ENCODE measurements at places on chromosomes 4 and X.

DNA sequence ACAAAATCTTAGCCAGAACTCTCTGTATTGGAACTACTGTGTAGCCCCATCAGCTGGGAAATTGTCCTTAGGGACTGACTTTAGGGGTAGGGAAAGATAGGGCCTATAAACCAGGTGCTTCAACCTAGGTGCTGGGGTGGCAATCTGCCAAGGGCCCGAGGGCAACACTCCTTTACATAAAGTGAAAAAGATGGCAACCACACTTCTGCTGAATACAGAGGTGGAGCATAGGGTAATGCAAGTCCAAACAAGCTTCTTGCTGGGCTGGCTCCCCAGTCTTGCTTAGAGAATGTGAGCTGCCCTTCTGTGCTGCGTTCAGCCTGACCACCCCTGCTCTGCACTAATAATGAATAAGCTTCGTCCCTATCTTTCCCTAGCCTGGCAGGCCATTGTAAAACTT lies 9.8 kb downstream of the ZBTB33 start:
- no peak for DNase-seq

DNA sequence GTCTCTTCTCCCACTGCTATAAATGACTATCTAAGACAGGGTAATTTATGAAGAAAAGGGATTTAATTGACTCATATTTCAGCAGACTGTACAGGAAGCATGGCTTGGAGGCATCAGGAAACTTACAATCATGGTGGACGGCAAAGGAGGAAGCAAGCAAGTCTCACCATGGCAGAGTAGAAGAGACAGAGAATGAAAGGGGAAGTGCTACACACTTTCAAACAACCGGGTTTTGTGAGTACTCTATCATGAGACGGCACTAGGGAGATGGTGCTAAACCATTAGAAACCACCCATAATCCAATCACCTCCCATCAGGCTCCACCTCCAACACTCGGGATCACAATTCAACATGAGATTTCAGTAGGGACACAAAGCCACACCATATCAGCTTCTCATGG lies 11.1 kb downstream of the UBE2NL start:
- no peak for DNase-seq

GRCh38 chr4:6087669-6088341 lies 69.6 kb upstream of the C4orf50 start:
- DNase-seq = no peak

- DNase-seq = no peak
Measured at GRCh38 chr4:47238667-47239066, 207.3 kb downstream of the GABRB1 start.

DNA sequence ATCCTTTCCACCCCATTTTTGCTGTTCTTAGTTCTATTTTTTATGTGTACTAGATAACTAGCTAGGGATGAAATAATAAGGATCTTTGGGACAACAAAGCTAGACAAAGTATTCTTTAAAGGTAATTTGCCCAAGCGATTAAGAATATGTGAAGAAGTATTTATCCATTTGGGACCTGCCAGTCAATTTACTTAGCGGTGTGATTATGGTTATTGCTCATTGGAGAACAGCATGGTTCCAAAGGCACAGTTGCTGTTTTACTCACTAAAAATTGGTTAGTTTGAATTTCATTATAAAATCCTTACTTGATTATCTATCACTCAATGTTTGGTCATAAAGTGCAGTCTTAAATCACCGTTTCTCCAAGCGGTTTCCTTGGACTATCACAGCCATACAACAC lies 124.1 kb downstream of the SNCA start:
- DNase-seq = no peak

- no peak for DNase-seq
Measured at GRCh38 chrX:24253469-24253868, 60.4 kb downstream of the SUPT20HL2 start.

DNA sequence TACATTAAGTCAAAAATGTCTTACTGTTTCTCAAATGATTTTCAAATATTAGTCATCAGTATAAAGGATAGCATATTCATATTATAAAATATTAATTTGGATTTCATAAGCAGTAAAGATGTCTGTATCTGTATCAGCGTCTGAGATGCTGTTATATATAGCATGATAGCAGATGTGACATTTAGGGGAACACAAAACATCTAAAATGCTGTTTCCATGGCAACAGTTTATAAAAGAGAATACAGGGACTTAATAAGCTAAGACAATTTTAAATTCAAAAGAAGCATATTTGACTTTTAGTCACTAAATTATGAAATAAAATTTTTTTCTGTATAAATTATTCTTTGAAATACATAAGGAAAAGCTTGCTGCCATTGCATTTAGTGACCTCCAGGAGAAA lies 432.2 kb downstream of the PDGFC start:
- DNase-seq = no peak

- no peak for DNase-seq
Measured at GRCh38 chr4:98318521-98318920, 57.3 kb downstream of the RAP1GDS1 start.

DNA sequence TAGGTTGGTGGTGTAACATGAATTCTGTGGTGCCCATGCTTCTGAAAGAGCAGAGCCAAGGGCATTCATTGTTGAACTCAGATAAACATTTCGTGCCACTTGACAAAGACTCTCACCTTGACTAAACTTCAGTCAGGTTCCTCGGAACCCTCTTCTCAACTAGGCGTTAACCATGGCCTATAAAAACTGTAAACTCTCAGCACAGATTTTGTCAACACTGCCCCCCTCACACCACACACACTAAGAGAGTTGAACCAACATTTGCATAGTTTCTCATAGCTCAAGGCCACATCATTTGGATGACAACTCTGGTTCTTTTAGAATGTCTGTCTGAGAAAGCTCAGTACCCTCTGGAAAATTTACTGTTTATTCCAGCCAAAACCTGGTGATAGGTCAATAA lies 28.1 kb downstream of the CASP6 start:
- no peak for DNase-seq

DNA sequence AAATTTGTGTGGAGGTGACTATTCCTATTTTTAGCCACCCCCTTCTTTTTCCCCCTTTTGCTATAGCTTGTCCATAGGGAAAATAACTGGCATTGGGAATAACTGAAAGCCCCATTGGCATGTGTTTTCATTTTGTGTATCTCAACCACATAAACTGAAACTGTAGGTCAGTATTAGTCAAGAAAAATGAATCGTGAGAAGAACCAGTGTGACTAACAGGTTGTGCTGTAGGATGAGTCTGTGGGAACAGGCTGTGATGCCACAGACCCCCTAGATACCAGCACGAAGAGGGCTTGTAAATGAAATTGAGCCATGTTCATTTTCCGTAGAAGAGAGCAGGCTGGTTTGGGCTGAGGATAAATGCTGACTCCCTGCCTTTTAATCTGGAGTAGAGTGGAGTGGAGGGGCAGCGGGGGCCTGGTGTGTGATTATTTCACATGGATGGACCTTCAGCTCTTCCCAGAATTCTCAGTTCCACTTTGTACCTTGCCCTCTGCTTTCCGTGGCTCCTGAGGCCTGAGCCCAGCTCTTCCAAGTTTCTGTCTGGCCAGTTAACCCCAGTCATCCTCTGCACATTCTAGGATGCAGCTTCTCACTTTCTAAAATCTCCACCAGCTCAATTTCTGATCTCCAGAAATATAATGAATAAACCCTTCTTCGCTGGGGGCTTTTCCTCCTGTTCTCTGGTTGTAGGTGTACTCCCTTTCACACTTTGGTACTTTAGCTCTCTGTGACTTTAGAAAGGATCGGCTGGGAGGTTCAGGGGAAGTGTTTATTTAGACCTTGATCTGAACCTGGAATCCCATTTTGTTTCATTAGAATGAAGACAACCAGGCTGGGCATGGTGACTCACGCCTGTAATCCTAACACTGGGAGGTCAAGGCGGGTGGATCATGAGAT lies 37.3 kb downstream of the DCUN1D4 start:
- no peak for DNase-seq

DNA sequence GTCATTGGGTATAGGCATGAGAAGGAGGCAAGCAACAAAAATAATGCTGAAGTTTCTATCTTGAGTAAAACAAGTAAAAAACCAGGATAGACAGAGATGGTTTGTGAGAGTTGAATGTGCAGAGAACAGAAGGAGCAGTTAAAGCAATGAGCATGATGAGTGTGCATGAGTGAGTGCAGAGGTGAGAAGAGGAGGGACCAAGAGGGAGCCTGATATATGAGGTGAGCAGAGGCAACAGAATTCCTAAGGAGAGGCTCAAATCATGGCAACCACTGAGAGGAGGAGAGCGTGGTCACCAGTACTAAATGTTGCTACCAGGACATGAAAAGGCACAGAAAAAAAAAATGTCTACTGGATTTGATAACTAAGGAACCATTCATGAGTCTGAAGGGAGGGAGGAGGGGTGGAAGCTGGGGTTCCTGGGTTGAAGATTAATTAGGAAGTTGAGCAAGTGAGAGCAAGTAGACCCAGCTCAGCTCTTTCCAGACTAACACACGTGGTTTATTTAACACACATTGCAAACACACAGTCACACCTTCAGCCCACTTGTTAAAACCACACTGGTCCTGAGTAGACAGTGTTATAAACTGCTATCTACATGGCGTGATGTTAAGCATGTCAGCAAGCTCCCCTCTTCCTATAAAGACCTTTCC lies 69.0 kb upstream of the IQCM start:
- DNase-seq = no peak

DNA sequence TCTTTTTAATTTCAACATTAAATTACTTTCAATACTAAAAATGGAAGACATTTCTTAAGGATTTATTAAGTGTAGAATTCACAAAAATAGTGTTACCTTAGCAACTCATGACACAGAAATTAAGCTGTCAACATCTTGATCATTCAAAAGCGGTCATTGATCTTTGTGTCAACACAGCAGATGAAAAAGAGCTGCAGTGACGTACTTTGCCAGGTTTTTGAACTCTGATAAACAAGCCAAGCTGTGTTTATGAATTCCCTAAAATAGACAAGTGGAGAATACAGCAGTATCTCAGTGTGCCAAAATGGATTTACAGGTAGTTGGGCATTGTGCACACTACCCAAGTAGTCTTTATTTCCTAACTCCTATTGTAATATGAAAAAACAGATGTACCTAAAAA lies 1141.8 kb upstream of the PCDH7 start:
- no peak for DNase-seq

DNA sequence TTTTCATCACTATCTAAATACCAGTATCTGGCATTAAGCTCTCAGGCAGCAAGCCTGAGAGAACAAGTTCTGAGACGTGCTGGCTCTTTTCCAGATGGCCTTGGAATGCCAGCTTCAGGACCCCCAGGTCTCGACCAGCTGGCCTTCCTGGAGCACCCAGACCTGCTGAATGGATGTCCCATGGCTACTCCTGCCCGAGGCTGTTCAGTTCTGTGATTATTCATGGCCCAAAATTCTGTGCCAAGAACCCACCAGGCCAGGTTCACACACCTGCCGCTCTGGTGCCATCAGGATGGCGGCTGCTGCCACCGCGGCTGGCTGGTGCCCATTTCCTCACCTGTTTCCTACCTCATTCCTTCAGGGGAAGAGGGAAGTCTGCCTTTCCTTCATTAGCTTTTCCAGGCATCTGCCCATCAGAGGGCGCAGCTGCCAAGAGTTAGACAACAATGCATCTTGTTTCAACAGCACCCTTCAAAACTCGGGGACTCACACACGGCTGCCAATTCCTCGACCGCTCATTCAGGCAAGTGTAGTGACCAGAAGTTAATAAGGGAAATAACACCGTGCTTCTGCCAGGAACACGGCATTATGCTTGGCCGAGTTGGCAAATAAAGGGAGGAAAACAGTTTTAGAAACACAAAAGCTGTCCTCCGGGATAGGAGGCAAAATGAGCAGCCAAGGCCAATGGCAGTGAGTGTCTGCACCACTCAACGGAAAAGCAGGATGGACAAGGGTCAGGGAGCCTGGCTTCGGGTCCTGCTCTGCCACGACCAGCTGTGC lies 173.8 kb downstream of the NSUN7 start:
- no peak for DNase-seq

DNA sequence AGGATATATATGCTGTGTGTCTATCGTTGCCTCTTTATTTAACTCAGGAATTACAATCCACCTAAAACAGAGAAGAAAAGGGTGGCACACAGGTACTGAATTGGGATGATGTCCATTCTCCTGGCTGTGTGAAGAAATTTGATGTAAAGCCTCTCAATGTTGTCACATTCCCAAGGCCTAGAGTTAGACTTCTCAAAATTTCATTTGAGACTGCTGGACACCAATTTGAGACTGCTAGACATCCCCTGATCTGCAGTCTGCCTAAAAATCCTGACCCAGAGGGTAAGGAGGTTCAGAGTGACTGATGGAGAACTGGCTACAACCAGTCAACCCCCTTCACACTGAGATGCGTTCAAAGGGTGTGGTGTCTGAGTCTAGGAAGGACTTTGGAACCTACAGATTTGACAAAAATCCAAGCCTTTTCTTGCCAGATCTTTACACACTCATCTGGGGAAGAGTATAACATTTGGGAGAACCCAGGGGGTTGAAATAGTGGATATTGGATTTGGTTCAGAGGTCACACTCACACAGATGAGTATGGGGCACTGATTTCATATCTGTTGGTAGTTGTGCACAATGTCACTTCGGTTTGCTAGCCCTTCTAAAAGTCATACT lies 4.9 kb upstream of the PRDM8 start:
- DNase-seq = no peak

DNA sequence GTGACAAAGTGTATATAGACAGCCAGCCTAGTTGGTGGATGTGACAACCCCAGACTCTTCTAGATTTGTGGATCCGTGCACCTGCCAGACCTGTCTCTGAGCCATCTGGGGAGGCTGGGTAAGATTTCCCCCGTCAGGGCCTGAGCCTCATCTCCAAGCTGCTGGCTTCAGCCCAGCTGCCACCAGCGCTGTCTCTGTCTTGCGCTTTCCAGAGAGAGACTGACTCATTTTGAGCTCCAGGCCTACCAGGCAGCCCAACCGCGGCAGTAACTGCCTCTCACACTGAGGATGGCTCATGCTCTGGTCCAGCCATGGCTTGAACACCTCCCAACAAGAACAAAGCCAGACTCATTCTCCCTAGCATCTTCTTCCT lies 26.4 kb downstream of the NOP14 start:
- no peak for DNase-seq

DNA sequence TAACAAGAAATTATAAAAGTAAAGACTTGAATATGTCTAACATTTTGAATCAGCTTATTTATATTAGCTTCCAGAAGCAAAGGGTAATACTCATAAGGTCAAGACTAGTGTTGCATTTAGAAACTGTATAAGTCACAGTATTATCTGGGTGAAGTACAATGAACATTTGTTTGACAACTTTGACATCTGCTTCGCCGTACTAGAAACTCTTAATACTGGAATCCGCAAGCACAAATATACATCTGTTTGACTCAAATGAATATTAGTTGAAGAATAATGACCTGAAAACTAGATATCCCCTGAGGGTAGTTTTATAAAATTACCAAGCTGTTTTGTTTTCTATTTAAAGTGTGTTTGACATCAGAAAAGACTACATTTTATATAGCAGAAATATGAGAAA lies 135.4 kb upstream of the ATOH1 start:
- DNase-seq = no peak

DNA sequence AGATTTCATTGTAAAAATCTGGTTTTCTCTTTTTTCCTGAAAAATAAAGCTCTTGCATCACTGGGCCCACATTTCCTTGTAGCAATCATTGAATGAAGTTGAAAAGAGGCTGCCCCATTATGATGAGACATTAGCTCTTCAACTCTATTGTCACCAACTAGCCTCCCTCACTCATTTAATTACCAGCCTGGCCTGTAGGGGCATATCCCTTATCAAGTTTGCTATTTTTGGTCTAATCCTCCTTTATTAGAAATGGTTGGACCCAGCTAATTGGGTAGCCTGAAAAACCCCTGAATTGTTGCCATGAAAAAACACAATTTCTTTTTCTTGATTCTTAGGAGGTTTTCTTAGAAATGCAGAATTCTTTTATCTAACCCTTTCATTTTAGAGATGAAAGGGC lies 164.6 kb upstream of the CASK start:
- DNase-seq = no peak

- DNase-seq = no peak
Measured at GRCh38 chrX:21529771-21530170, 128.4 kb downstream of the KLHL34 start.
